Neural progenitor cell (in vitro differentiated cells): ENCODE measurements at places on chromosomes 11 and 22. TPM values are rescaled to one million over a fixed set of nuclear protein-coding genes. Genes with fewer than 3 reads are reported as not detected.

- H3K27ac ChIP-seq: no peak overlapping the region
- H3K27me3 ChIP-seq: peaks cover 31% of the 10 kb centered on the region
These were observed 41.2 kb downstream of the IGLL5 start for GRCh38 chr22:22928666-22929380.

Gene NEFH
- 0.31 and 0.43 TPM in 2 replicates for total RNA-seq

- no peaks in the 10 kb centered on the region for H3K36me3 ChIP-seq
- peak within 1 kb of the TSS; percentile 34 for H3K27ac ChIP-seq
- H3K4me3 ChIP-seq: peak within 1 kb of the TSS; percentile 66
- H3K4me1 ChIP-seq: peaks cover 18% of the 10 kb centered on the region
- DNase-seq: peak; percentile 98
These were observed at the start of gene PNPLA3 for GRCh38 chr22:43923631-43924464. Gene PNPLA3, plus strand, starts transcription at chr22:43923805. Its CDS starts 107 bp downstream, at chr22:43923912.

GRCh38 chr11:6298605-6299004 lies 21.7 kb downstream of the CAVIN3 start:
- no peaks in the 10 kb centered on the region for H3K27me3 ChIP-seq
- peaks cover 48% of the 10 kb centered on the region for H3K4me1 ChIP-seq
- H3K27ac ChIP-seq: no peak overlapping the region
- no peaks in the 10 kb centered on the region for H3K36me3 ChIP-seq
- peak; percentile 77 for DNase-seq

DNA sequence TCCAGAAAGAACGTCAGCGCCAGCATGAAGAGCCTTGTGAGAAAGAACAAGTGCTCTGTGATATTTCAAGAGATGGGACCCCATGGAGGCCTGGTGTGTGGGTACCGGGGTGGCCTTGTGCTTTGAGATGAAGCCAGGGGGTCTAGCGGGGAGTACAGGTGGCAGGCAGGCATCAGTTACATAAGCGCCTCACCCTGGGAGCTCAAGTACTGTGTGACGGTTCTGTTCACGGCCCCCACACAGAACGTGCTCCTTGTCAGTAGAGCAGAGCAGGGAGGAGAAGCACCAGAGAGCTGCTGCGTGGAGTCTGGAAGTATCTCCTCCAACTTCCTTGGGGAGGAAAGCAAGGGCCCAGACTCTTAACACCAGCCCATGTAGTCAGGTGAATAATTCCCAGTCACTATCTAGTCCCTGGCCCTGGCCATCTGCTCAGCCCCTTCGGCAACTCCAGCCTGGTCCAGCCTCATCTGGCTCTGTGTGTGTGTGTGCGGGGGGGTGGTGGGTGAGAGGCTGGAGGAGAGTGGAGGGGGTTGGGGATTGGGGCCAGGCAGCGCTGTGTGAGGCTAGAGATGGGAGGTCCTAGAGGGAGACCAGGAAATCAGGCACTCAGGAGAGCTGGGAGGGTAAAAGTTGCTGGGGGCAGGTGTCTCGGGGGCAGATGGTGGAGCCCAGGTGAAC lies 32.4 kb downstream of the MCM5 start:
- peaks cover 5% of the 10 kb centered on the region for H3K36me3 ChIP-seq
- no peak overlapping the region for H3K4me3 ChIP-seq
- H3K27ac ChIP-seq: no peak overlapping the region
- H3K4me1 ChIP-seq: peaks cover 2% of the 10 kb centered on the region

GRCh38 chr11:17407575-17407974 lies 19.1 kb upstream of the KCNJ11 start:
- DNase-seq: no peak
- no peak overlapping the region for H3K4me3 ChIP-seq
- H3K27me3 ChIP-seq: no peaks in the 10 kb centered on the region

- no peak overlapping the region for H3K27ac ChIP-seq
- no peaks in the 10 kb centered on the region for H3K36me3 ChIP-seq
- no peak for DNase-seq
- H3K27me3 ChIP-seq: no peaks in the 10 kb centered on the region
These were observed 23.1 kb upstream of the CDC42EP2 start for GRCh38 chr11:65291613-65292012.

Gene LIF
- 0.21 and 0.50 TPM in 2 replicates for total RNA-seq

Gene TTC12
- total RNA-seq: 21.8 and 33.4 TPM in 2 replicates

Gene GRM5
- 0.03 TPM in 1 of 2 replicates, not detected in the other for total RNA-seq

- peak; percentile 78 for DNase-seq
- H3K36me3 ChIP-seq: no peaks in the 10 kb centered on the region
- no peak overlapping the region for H3K27ac ChIP-seq
- peak overlapping the region; percentile 27 for H3K4me3 ChIP-seq
- no peaks in the 10 kb centered on the region for H3K27me3 ChIP-seq
These were observed 49.3 kb upstream of the MPPED2 start for GRCh38 chr11:30635401-30635989.

GRCh38 chr11:30740091-30740490 lies 153.9 kb upstream of the MPPED2 start:
- no peak for DNase-seq
- H3K36me3 ChIP-seq: no peaks in the 10 kb centered on the region
- no peak overlapping the region for H3K27ac ChIP-seq
- H3K4me3 ChIP-seq: no peak overlapping the region
- peaks cover 16% of the 10 kb centered on the region for H3K4me1 ChIP-seq

DNA sequence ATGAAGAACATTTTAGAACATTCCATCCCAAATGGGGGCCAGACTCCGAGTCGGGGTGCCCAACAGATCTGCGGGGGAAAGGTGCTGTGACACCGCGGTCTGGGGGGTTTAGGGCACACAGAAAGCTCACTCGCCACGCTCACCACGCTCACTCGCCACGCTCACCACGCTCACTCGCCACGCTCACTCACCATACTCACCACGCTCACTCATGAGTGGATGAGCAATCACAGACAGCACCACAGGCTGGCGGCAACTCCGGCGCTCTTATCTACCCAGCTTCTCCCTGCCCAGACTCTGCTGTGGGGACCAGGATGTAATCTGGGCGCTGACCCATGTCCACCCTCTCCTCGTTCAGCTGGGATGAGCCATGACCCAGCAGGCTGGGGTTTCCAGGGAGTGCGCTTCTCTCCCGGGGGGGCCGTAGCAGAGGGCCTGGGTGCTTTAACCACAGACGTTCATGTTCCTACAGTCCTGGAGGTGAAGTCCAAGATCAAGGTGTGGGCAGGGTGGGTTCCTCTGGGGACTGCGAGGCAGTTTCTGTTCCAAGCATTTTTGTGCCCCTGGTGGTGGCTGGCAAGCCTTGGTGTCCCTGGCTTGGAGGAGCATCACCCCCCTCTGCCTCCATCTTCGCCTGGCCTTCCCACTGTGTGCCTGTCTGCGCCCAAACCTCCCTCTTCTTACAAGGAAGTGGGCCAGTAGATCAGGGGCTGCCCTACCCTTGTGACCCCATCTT lies 141.2 kb downstream of the CTTN start:
- H3K36me3 ChIP-seq: no peaks in the 10 kb centered on the region
- DNase-seq: no peak
- H3K27ac ChIP-seq: no peak overlapping the region
- no peak overlapping the region for H3K4me3 ChIP-seq
- no peaks in the 10 kb centered on the region for H3K4me1 ChIP-seq
- no peaks in the 10 kb centered on the region for H3K27me3 ChIP-seq

DNA sequence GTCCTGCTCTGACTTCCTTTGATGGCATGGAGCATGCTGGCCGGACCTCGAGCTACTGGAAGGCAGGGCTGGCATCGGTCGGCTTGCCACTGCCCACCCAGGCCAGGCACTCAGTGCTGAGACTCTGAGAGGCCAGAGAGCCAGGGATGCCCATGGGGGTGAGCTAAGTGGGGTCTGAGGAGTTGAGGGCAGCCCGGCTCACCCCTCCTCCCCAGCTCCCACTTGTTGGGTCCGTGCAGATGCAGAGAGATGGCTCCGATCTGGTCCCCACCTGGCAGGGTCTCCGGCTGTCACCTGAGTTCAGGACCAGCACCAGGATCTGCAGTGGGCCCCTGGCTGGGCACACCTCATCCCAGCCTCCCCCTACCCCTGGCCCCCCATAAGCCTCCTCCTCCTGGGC lies 13.3 kb downstream of the LSP1 start:
- peaks cover 18% of the 10 kb centered on the region for H3K27me3 ChIP-seq
- no peak for DNase-seq
- H3K4me1 ChIP-seq: peaks cover 15% of the 10 kb centered on the region
- H3K4me3 ChIP-seq: no peak overlapping the region
- H3K27ac ChIP-seq: no peak overlapping the region

GRCh38 chr22:30267382-30268302 lies 991 bp upstream of the OSM start:
- peaks cover 4% of the 10 kb centered on the region for H3K27me3 ChIP-seq
- no peak for DNase-seq
- H3K27ac ChIP-seq: no peak overlapping the region
- no peak overlapping the region for H3K4me3 ChIP-seq

DNA sequence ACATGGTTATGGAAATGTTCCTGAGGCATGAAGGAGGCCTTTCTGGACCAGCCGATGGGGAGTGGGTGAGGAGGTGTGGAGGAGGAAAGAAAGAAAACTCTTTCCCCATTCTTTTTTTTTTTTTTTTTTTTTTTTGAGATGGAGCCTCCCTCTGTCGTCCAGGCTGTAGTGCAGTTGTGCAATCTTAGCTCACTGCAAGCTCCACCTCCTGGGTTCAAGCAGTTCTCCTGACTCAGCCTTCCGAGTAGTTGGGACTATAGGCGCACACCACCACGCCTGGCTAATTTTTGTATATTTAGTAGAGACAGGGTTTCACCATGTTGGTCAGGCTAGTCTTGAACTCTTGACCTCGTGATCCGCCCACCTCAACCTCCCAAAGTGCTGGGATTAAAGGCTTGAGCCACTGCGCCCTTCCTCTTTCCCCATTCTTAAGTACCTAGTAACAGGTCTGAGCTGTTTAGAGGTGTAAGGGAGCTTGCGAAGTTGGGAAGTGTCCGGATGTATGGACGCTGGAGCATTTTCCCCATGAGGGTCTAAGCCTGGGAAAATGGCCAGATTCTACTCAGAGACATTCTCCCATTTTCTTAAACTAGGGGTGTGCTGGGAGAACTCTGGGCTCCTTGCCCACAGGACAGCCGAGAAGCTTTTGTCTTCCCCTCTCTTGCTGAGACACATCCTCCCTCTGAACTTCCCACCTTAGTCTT lies 135.8 kb downstream of the TEAD1 start:
- H3K27ac ChIP-seq: no peak overlapping the region
- H3K4me1 ChIP-seq: peaks cover 35% of the 10 kb centered on the region
- H3K4me3 ChIP-seq: no peak overlapping the region
- DNase-seq: no peak
- no peaks in the 10 kb centered on the region for H3K27me3 ChIP-seq

Gene CSF2RB
- 0.03 TPM in 1 of 2 replicates, not detected in the other for total RNA-seq

- no peaks in the 10 kb centered on the region for H3K4me1 ChIP-seq
- H3K4me3 ChIP-seq: no peak overlapping the region
- H3K27ac ChIP-seq: no peak overlapping the region
- no peaks in the 10 kb centered on the region for H3K36me3 ChIP-seq
- DNase-seq: no peak
These were observed 49.5 kb downstream of the OSBP2 start for GRCh38 chr22:30744224-30744623.

Gene KCNJ11
- 1.9 and 5.0 TPM in 2 replicates for total RNA-seq
